Activated CD4-positive, alpha-beta T cell treated with anti-CD3 and anti-CD28 coated beads, Interleukin-2, amount 10 ng/mL, durations not matched to agents 24 days and 14 days (primary cell): ENCODE measurements at places on chromosomes 5 and 9. TPM values are rescaled to one million over a fixed set of nuclear protein-coding genes. Genes with fewer than 3 reads are reported as not detected.

DNA sequence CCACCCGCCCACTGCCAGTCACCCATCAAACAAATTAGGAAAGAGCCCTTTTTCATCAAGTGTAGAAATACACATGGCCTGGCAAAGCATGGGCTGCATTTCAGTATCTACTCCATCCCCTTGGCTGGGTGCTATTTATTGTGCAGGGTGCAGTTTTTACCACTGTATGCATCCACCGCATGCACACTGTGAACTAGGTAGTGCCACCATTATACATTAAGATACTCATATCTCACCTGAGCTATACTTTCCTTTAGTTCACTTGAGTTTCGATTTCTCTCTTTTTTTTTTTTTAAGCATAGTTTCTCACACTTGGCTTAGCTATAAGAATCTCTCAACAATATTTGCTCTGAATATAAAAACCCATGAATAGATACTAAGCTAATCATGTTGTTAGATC lies 49.4 kb downstream of the JMY start:
- no peaks in the 10 kb centered on the region for H3K27me3 ChIP-seq
- H3K4me1 ChIP-seq, result peaks cover 9% of the 10 kb centered on the region
- no peak overlapping the region for H3K27ac ChIP-seq
- H3K36me3 ChIP-seq, result peaks cover 9% of the 10 kb centered on the region

- peaks cover 13% of the 10 kb centered on the region for H3K36me3 ChIP-seq
- peak overlapping the region; percentile 88 for H3K4me3 ChIP-seq
- H3K27me3 ChIP-seq, result no peaks in the 10 kb centered on the region
- peak; percentile 72 for DNase-seq
These were observed 27.1 kb upstream of the PTGER4 start for GRCh38 chr5:40652441-40653220.

GRCh38 chr5:71697967-71698366 lies 21.1 kb upstream of the CARTPT start:
- no peak overlapping the region for H3K27ac ChIP-seq
- no peak overlapping the region for H3K4me3 ChIP-seq
- H3K27me3 ChIP-seq, result peaks cover 16% of the 10 kb centered on the region
- H3K4me1 ChIP-seq, result peaks cover 3% of the 10 kb centered on the region
- DNase-seq, result no peak
- peaks cover 3% of the 10 kb centered on the region for H3K36me3 ChIP-seq

GRCh38 chr5:53478411-53479044 lies 1.9 kb upstream of the FST start:
- H3K36me3 ChIP-seq, result no peaks in the 10 kb centered on the region
- peaks cover 69% of the 10 kb centered on the region for H3K27me3 ChIP-seq
- peak overlapping the region; percentile 84 for H3K4me3 ChIP-seq
- no peak overlapping the region for H3K27ac ChIP-seq

GRCh38 chr5:14574096-14574495 lies 7.5 kb upstream of the OTULINL start:
- no peaks in the 10 kb centered on the region for H3K4me1 ChIP-seq
- H3K27ac ChIP-seq, result no peak overlapping the region
- H3K4me3 ChIP-seq, result no peak overlapping the region
- H3K36me3 ChIP-seq, result no peaks in the 10 kb centered on the region
- no peak for DNase-seq

DNA sequence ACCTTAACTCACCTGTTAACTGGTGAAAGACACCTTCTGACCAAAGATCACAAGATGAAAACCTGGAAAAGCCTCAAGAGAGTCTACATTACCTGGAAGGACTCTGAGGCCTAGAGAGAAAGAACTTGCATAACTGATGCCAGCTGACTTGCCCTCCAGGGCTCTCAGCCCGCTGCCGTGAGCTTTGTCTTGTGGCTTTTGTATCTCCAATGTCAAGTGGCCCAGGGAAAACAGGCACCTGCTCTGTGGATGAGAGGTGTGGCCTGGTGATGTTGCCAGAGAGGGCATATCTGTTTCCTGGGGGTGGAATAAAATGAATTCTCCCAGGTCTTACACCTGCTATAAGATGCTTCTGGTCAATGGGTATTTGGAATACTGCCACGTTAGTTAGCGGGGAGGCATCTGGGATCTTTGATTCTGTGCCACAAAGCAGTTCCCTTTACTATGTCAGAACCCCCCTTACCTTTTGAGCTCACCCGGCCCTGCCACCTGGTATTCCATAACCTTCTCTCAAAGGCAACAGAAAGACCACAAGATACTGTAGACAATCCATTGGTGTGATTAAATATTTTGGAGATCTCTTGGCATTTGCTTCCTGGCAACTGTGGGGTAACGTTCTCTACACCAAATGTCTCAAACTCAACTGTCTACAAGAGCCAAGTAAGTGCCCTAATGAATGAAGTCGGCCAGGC lies 54.9 kb upstream of the N4BP3 start:
- no peak overlapping the region for H3K4me3 ChIP-seq
- H3K4me1 ChIP-seq, result no peaks in the 10 kb centered on the region
- DNase-seq, result no peak
- peaks cover 2% of the 10 kb centered on the region for H3K27me3 ChIP-seq
- no peak overlapping the region for H3K27ac ChIP-seq

DNA sequence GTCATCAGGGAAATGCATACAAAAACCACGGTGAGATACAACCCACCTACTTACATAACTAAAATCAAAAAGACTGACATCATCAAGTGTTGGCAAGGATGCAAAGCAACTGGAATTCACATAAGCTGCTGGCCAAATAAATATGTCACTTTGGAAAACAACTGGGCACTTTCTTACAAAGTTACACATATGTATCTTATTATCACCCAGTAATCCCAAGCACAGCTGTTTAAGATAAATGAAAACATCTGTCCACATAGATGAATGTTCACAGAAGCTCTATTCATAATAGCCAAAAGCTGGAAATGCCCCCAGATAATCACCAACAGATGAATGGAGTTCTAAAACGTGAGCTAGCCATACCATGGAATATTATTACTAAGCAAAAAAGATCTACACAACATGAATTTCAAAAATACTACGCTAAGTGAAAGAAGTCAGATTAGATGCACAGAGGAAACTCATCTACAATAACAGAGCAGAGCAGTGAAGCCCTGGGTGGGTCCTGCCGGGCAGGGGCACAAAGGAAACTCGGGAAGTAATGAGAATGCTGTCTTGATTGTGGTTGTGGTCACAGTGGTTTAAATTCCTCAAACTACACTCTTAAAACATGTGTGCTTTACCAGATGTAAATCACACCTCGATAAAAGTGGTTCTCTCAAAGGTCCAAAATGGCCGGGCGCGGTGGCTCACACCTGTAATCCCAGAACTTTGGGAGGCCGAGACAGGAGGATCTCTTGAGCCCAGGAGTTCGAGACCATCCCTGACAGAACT lies 8.5 kb downstream of the CAMSAP1 start:
- peaks cover 2% of the 10 kb centered on the region for H3K27me3 ChIP-seq
- DNase-seq, result no peak
- no peak overlapping the region for H3K27ac ChIP-seq
- H3K4me1 ChIP-seq, result peaks cover 40% of the 10 kb centered on the region
- peaks cover 40% of the 10 kb centered on the region for H3K36me3 ChIP-seq

DNA sequence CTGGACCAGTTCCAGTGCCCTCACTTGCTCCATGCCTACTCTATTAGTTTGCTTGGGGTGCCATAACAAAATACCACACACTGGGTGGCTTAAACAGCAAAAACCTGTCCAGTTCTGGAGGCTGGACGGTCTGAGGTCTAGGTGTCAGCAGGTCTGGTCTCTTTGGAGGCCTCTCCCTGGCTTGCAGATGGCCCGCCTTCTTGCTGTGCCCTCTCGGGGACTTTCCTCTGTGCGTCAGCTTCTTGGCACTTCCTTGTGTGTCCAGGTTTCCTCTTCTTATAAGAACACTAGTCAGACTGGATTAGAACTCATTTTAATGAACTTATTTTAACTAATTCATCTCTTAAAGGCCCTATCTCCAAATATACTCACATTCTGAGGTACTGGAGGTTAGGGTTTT lies 97.2 kb downstream of the CARTPT start:
- H3K36me3 ChIP-seq, result no peaks in the 10 kb centered on the region
- H3K4me1 ChIP-seq, result no peaks in the 10 kb centered on the region
- H3K27ac ChIP-seq, result no peak overlapping the region
- peaks cover 6% of the 10 kb centered on the region for H3K27me3 ChIP-seq
- H3K4me3 ChIP-seq, result no peak overlapping the region

GRCh38 chr9:126852086-126852688 lies 8.3 kb upstream of the ZBTB34 start:
- no peaks in the 10 kb centered on the region for H3K4me1 ChIP-seq
- H3K27me3 ChIP-seq, result peaks cover 44% of the 10 kb centered on the region
- DNase-seq, result no peak
- H3K4me3 ChIP-seq, result no peak overlapping the region

DNA sequence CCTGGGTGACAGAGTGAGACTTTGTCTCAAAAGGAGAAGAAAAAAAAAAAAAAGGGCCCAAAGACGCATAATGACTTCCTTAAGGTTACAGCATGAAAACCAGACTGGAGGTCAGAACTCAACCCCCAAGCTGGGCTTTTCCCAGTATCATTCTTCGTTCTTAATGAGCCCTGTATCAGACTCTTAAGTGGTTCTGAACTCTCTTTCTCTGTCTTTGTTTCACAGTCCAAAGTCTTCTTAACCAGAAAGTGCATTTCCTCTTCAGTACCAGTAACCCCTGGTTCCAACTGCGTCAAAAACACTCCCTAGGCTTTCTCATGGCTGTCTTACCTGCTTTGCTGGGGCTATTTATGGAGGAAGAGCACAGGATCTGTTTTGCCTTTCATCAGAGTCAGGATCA lies 38.4 kb upstream of the SHB start:
- peaks cover 11% of the 10 kb centered on the region for H3K27me3 ChIP-seq
- H3K36me3 ChIP-seq, result no peaks in the 10 kb centered on the region
- H3K27ac ChIP-seq, result no peak overlapping the region
- H3K4me1 ChIP-seq, result no peaks in the 10 kb centered on the region
- H3K4me3 ChIP-seq, result no peak overlapping the region

- H3K27me3 ChIP-seq, result no peaks in the 10 kb centered on the region
- no peaks in the 10 kb centered on the region for H3K36me3 ChIP-seq
These were observed 62.4 kb downstream of the GRIA1 start for GRCh38 chr5:153552886-153553285.

- H3K36me3 ChIP-seq, result no peaks in the 10 kb centered on the region
- peaks cover 2% of the 10 kb centered on the region for H3K4me1 ChIP-seq
- no peak within 1 kb of the TSS for H3K27ac ChIP-seq
- H3K4me3 ChIP-seq, result no peak within 1 kb of the TSS
These were observed at the start of gene HCN1 for GRCh38 chr5:45696206-45696836. Gene HCN1 (minus strand): TSS chr5:45696380.

GRCh38 chr9:12463641-12464040 lies 229.5 kb upstream of the TYRP1 start:
- H3K4me1 ChIP-seq, result no peaks in the 10 kb centered on the region
- no peaks in the 10 kb centered on the region for H3K27me3 ChIP-seq
- no peak overlapping the region for H3K27ac ChIP-seq
- DNase-seq, result no peak
- H3K4me3 ChIP-seq, result no peak overlapping the region
- H3K36me3 ChIP-seq, result no peaks in the 10 kb centered on the region

DNA sequence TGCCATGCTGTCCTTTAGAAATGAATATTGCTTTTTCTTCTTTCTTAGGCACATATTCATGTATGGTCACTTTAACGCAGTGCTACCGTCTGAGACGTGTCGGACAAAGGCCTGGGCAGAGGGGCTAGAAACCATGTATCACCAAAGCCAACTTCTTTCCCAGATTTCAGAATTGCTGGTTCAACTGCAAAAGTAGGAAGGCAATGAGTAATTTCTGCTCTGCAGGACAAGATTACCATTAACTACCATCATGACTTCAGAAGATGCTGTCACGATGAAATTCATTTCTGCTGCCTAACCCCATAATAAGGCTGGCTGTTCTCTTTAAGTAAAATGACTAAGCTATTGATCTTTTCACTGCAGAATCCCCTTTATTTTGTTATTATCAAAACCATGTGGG lies 306.7 kb downstream of the PDE4D start:
- H3K4me3 ChIP-seq, result no peak overlapping the region
- H3K4me1 ChIP-seq, result peaks cover 4% of the 10 kb centered on the region
- peaks cover 47% of the 10 kb centered on the region for H3K27me3 ChIP-seq
- no peaks in the 10 kb centered on the region for H3K36me3 ChIP-seq
- no peak overlapping the region for H3K27ac ChIP-seq

- no peak for DNase-seq
- H3K4me1 ChIP-seq, result peaks cover 4% of the 10 kb centered on the region
- H3K4me3 ChIP-seq, result no peak overlapping the region
- no peak overlapping the region for H3K27ac ChIP-seq
- H3K36me3 ChIP-seq, result no peaks in the 10 kb centered on the region
- H3K27me3 ChIP-seq, result no peaks in the 10 kb centered on the region
These were observed 144.0 kb upstream of the RPS23 start for GRCh38 chr5:82422001-82422740.

GRCh38 chr5:68382640-68383039 lies 167.1 kb downstream of the PIK3R1 start:
- no peaks in the 10 kb centered on the region for H3K27me3 ChIP-seq
- peak overlapping the region; percentile 54 for H3K4me3 ChIP-seq
- peaks cover 72% of the 10 kb centered on the region for H3K4me1 ChIP-seq
- H3K27ac ChIP-seq, result peak overlapping the region; percentile 91
- no peak for DNase-seq

- no peak overlapping the region for H3K4me3 ChIP-seq
- no peaks in the 10 kb centered on the region for H3K36me3 ChIP-seq
- H3K27ac ChIP-seq, result no peak overlapping the region
- peaks cover 9% of the 10 kb centered on the region for H3K27me3 ChIP-seq
- H3K4me1 ChIP-seq, result no peaks in the 10 kb centered on the region
These were observed 247.2 kb downstream of the FSTL4 start for GRCh38 chr5:133364936-133365707.

DNA sequence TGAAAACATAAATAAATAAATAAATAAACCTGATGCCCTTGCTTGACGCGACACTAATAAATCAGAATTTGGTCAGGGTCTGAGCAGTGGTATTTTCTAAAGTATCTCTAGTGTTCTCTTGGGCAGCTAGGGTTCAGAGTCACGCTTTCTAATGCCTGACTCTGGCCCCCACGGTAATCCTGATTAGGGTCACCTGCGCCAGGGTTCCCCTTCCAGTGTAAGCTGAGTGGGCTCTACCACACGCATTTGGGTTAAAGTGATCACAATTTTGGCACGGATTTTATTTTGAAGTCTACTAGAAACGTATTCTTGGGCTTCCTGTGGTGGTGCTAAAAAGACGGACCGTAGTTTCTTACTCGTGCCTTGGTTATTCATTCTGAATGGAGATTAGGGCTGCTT lies 651 bp downstream of the TTC1 start:
- peak; percentile 67 for DNase-seq
- peaks cover 2% of the 10 kb centered on the region for H3K27me3 ChIP-seq
- peak overlapping the region; percentile 97 for H3K4me3 ChIP-seq
- H3K36me3 ChIP-seq, result peaks cover 26% of the 10 kb centered on the region
- H3K27ac ChIP-seq, result peak overlapping the region; percentile 99

Gene PLAC8L1
- total RNA-seq, result 0.57 and 1.2 TPM in 2 replicates

Gene VDAC1
- total RNA-seq, result 508 and 515 TPM in 2 replicates

Gene TRIP13
- 47.5 and 52.6 TPM in 2 replicates for total RNA-seq

Gene TOR4A
- 10.3 and 11.4 TPM in 2 replicates for total RNA-seq
